ENCODE measurements at places on chromosomes 5 and 9.

- no peaks in the 10 kb centered on the region for H3K27me3 ChIP-seq
- no peak overlapping the region for H3K27ac ChIP-seq
- no peak for DNase-seq
- no peak overlapping the region for H3K4me3 ChIP-seq
Observed at GRCh38 chr9:4530375-4530774, 40.1 kb downstream of the SLC1A1 start.

DNA sequence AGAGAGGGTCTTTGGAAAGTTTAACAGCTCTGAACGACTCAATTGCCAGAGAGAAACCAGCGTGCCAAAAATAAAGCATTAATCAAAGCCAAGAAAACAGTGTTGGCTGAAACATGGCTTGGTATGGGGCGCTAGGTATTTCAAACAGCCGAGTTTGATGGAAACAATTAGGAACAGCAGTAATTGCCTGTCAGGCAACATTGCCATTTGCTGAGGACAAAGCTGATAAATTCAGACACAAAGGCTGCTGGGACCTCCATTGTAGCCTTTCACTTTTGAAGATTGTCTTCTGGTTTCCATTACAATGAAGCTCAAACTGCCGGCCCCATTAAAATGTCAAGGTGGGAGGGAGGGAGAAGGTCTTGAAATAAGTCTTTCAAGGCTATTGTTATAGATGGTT, 125.4 kb upstream of the SPDL1 start:
- peaks cover 12% of the 10 kb centered on the region for H3K4me1 ChIP-seq
- DNase-seq = peak; percentile 45
- no peak overlapping the region for H3K4me3 ChIP-seq
- no peaks in the 10 kb centered on the region for H3K27me3 ChIP-seq

- DNase-seq = no peak
- H3K27me3 ChIP-seq = no peaks in the 10 kb centered on the region
- H3K4me1 ChIP-seq = peaks cover 15% of the 10 kb centered on the region
- no peaks in the 10 kb centered on the region for H3K36me3 ChIP-seq
Observed at GRCh38 chr9:114261026-114261425, 61.9 kb upstream of the ORM1 start.

DNA sequence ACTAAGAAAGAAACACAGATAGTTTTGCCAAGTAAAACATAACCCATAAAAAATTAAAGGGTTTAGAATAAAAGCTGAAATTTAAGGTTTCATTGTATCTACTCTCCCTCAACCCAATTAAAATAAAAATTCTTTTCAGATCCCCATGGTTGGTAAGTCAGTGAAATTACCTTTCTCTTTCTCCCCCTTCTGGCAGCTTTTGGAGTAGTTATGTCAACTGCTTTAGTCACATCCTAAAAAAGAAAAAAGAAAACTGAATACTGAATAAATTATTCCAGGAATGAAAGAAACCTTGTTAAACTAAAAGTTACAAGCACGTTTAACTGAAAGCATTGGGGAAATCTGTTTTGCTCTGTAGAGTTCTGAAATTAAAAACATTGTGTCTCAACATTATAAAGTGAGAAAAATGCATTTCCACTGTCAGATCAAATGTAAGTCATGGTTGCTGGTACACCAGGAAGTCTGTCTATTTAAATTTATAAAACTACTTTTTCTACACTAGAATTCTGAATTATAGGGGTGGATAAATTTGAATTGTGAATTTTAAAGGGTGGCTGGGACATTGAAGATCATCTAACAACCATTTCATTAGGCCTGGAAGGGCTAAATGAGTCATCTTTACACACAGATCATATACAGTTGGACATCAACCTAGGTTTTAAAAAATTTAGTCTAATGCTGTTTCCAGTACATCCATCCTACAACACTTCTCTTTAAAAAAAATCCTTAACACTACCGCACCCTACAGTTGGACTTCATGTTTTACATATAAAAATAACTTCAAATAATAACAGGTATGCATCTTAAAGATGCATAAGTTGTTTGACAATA, 24.7 kb downstream of the PSIP1 start:
- H3K4me1 ChIP-seq = no peaks in the 10 kb centered on the region
- H3K27me3 ChIP-seq = no peaks in the 10 kb centered on the region
- peak; percentile 31 for DNase-seq
- H3K27ac ChIP-seq = no peak overlapping the region
- H3K4me3 ChIP-seq = no peak overlapping the region
- H3K36me3 ChIP-seq = peaks cover 46% of the 10 kb centered on the region

- peaks cover 12% of the 10 kb centered on the region for H3K4me1 ChIP-seq
- no peaks in the 10 kb centered on the region for H3K27me3 ChIP-seq
- H3K27ac ChIP-seq = no peak overlapping the region
- no peaks in the 10 kb centered on the region for H3K36me3 ChIP-seq
- no peak for DNase-seq
- H3K4me3 ChIP-seq = no peak overlapping the region
Observed at GRCh38 chr5:35860686-35861085, 4.0 kb downstream of the IL7R start.

DNA sequence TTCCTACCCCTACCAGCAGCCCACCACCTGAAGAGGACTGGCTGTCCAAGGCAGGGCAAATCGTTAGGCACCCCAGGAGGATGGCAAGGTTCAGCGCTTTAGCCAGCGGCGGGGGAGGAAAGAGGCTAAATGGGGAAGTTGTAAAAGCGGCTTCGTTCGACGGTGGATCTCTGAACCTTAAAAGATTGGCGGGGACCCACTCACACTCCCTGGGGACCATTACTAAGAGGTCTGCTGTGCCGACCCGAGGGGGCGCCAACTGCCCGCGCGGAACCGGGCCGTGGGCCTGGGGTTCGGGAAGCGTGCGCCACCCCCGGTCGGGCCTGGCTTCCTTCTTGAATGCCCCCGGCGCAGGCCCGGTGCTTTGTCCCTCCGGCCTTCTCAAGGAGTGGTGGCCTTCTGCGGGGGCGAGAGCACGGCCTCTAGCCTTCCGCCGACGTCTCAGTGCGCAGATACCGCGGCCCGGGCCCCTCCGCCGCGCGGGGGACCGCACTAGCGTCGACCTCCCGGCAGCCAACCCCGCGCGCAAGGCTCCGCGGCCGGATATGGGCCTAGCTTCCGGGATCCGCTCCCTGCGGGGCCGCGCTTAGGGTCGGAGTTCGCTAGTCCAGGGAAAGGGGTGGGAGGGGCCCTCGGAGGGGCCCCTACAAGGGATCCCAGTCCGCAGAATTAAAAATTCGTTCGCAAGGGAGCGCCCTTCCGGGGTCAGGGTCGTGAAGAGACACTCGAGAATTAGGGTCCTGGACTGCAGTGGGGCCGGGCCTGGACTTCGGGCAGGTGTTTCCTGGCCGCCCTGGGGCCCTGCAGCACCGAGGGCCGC, 10.5 kb downstream of the NR2F1-AS1 start:
- peak overlapping the region; percentile 36 for H3K4me3 ChIP-seq
- H3K27ac ChIP-seq = no peak overlapping the region
- peaks cover 98% of the 10 kb centered on the region for H3K27me3 ChIP-seq
- no peaks in the 10 kb centered on the region for H3K36me3 ChIP-seq
- peak; percentile 67 for DNase-seq

GRCh38 chr5:159826351-159827214, 89.7 kb upstream of the ADRA1B start:
- H3K27ac ChIP-seq = no peak overlapping the region
- H3K4me1 ChIP-seq = no peaks in the 10 kb centered on the region
- DNase-seq = no peak
- H3K36me3 ChIP-seq = no peaks in the 10 kb centered on the region
- no peak overlapping the region for H3K4me3 ChIP-seq
- no peaks in the 10 kb centered on the region for H3K27me3 ChIP-seq

- no peaks in the 10 kb centered on the region for H3K27me3 ChIP-seq
- H3K4me1 ChIP-seq = no peaks in the 10 kb centered on the region
- H3K36me3 ChIP-seq = no peaks in the 10 kb centered on the region
- DNase-seq = no peak
- H3K4me3 ChIP-seq = no peak overlapping the region
Observed at GRCh38 chr5:168663276-168664004, 84.3 kb upstream of the PANK3 start.

- peak overlapping the region; percentile 80 for H3K4me3 ChIP-seq
- H3K4me1 ChIP-seq = peaks cover 16% of the 10 kb centered on the region
- DNase-seq = peak; percentile 52
- H3K27ac ChIP-seq = no peak overlapping the region
Observed at GRCh38 chr9:96021551-96022444, 146.3 kb downstream of the ERCC6L2 start.

- H3K36me3 ChIP-seq = no peaks in the 10 kb centered on the region
- no peak for DNase-seq
- H3K4me1 ChIP-seq = no peaks in the 10 kb centered on the region
Observed at GRCh38 chr9:32401488-32401887, 17.0 kb downstream of the ACO1 start.

DNA sequence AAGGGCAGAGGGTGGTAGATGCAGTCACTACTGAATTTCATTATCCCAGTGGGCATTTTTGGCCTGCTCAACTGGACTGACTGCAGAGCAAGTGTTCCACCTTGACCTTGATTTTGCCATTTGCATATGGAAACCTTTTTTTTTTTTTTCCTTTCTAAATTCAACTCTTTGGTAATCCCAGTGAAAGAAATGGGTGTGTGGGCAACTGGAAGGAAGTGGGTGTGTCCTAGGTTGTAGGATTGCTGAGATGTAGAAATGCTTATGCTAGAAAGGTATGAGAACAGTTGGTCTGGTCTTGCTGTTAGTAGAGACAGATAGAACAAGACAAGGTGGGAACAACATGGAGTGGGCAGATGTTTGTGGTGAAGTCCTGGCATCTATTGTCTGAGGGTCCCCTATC, 7.8 kb upstream of the IL12B start:
- no peak for DNase-seq
- H3K27me3 ChIP-seq = no peaks in the 10 kb centered on the region
- no peaks in the 10 kb centered on the region for H3K36me3 ChIP-seq
- H3K27ac ChIP-seq = no peak overlapping the region
- no peak overlapping the region for H3K4me3 ChIP-seq
- H3K4me1 ChIP-seq = no peaks in the 10 kb centered on the region

DNA sequence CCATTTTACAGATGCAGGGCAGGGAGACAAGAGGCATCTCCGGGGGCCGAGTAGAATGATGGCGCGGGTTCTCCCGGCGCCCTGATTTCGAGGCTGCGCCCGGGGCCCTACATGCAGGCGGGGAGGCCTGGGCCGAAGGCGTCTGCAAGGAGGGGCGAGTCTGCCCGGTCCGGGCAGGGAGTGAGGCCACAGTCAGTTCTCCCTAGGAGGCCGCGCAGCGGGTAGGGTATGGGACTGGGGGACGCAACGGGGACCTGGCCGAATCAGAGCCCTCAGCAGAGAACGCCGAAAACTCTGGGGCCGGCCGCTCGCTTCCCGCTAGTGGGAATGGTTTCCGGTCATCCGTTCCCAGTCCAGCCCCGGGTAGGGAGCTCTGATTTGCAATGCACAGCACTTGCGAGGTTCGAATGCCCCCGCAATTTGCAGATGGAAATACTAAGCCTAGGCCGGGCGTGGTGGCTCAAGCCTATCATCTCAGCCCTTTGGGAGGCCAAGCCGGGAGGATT, 6.4 kb downstream of the TLX3 start:
- peak; percentile 45 for DNase-seq
- no peak overlapping the region for H3K27ac ChIP-seq
- H3K4me1 ChIP-seq = peaks cover 24% of the 10 kb centered on the region
- H3K27me3 ChIP-seq = peaks cover 100% of the 10 kb centered on the region
- H3K4me3 ChIP-seq = no peak overlapping the region

GRCh38 chr5:76163111-76163628, 80.0 kb downstream of the SV2C start:
- no peak overlapping the region for H3K27ac ChIP-seq
- H3K27me3 ChIP-seq = no peaks in the 10 kb centered on the region
- no peak overlapping the region for H3K4me3 ChIP-seq
- H3K36me3 ChIP-seq = no peaks in the 10 kb centered on the region

GRCh38 chr5:112878760-112879159, 17.7 kb downstream of the SRP19 start:
- no peak overlapping the region for H3K4me3 ChIP-seq
- no peaks in the 10 kb centered on the region for H3K27me3 ChIP-seq
- no peak for DNase-seq

- no peak overlapping the region for H3K27ac ChIP-seq
- no peak for DNase-seq
- no peak overlapping the region for H3K4me3 ChIP-seq
- H3K27me3 ChIP-seq = no peaks in the 10 kb centered on the region
- H3K4me1 ChIP-seq = peaks cover 10% of the 10 kb centered on the region
Observed at GRCh38 chr5:71631070-71631469, 43.9 kb downstream of the MCCC2 start.

DNA sequence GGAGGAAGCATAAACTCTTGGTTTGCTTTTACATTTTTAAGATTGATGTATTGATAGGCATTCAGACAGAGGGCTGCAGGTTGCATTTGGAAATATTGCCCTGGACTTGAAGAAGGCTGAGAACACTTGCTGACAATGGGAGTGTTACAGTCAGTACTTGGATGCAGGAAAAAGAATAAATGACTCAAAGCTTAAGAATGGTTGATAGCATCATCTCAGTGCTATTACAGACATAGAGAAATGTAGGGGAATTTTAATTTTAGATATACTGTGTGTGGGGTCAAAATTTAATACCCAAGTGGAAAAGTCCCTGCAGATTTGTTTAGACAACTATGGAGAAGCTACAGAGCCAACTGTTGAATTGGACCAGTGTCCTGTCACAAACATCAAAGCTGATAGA, 101.1 kb downstream of the ISL1 start:
- no peaks in the 10 kb centered on the region for H3K36me3 ChIP-seq
- no peak overlapping the region for H3K27ac ChIP-seq
- peaks cover 7% of the 10 kb centered on the region for H3K4me1 ChIP-seq
- no peak overlapping the region for H3K4me3 ChIP-seq
- H3K27me3 ChIP-seq = no peaks in the 10 kb centered on the region
- DNase-seq = no peak

DNA sequence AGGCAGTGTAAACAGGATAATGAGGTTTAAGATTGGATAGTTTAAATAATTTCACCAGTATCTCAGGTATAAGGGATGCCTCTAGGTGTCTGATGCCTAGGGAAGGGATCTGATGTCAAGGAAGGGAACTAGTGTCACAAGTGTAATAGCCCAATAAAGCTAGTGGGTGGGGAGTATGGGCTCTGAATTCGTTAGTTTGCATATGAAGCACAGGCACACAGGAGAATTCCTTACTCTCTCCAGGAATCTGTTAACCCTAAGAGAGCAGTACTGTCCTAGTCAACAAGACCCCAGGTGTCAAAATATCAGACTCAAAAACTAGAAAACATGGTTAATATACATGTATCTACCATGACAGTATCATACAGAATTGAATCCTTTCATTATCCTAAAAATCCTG, 352.5 kb upstream of the CYLC2 start:
- DNase-seq = no peak
- H3K27ac ChIP-seq = no peak overlapping the region
- H3K36me3 ChIP-seq = no peaks in the 10 kb centered on the region
- H3K27me3 ChIP-seq = no peaks in the 10 kb centered on the region

GRCh38 chr5:79729679-79730078, 40.0 kb downstream of the CMYA5 start:
- no peak overlapping the region for H3K4me3 ChIP-seq
- no peaks in the 10 kb centered on the region for H3K36me3 ChIP-seq
- DNase-seq = no peak
- no peaks in the 10 kb centered on the region for H3K27me3 ChIP-seq
- H3K27ac ChIP-seq = no peak overlapping the region

All from neural progenitor cell (in vitro differentiated cells).